ENCODE measurements at places on chromosomes 3 and 15. TPM values are rescaled to one million over a fixed set of nuclear protein-coding genes. Genes with fewer than 3 reads are reported as not detected.

RTP1 gene
- not detected for total RNA-seq

PAQR5 gene
- total RNA-seq = 13.9 TPM

DNA sequence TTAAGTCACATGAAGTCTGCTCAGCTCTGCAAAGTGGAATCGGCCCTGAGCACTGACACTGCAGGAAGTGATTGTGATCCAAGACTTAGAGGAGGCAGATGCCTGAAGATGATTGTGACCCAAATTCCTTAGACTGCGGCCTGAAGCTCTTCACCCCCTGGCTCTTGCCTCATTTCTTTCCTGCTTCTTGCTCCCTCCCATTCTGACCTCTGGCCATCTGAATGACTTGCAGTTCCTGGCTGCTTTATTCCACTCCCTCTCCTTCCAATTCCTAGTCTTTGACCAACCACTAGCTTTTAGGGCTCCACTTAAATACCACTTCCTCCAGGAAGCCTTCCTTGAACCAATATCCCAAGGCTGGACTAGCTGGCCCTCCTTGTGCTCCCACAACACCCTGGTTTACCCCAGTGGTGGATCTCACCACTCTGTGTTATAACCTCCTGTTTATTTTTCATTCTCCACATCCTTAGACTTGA is 9.9 kb upstream of the EPB42 start:
- H3K4me3 ChIP-seq = no peak overlapping the region
- no peak overlapping the region for H3K27ac ChIP-seq
- H3K36me3 ChIP-seq = no peaks in the 10 kb centered on the region

GRCh38 chr15:75982468-75982867 is 29.8 kb downstream of the NRG4 start:
- H3K4me3 ChIP-seq = no peak overlapping the region
- no peaks in the 10 kb centered on the region for H3K36me3 ChIP-seq
- H3K4me1 ChIP-seq = no peaks in the 10 kb centered on the region
- DNase-seq = no peak
- no peak overlapping the region for H3K27ac ChIP-seq

DNA sequence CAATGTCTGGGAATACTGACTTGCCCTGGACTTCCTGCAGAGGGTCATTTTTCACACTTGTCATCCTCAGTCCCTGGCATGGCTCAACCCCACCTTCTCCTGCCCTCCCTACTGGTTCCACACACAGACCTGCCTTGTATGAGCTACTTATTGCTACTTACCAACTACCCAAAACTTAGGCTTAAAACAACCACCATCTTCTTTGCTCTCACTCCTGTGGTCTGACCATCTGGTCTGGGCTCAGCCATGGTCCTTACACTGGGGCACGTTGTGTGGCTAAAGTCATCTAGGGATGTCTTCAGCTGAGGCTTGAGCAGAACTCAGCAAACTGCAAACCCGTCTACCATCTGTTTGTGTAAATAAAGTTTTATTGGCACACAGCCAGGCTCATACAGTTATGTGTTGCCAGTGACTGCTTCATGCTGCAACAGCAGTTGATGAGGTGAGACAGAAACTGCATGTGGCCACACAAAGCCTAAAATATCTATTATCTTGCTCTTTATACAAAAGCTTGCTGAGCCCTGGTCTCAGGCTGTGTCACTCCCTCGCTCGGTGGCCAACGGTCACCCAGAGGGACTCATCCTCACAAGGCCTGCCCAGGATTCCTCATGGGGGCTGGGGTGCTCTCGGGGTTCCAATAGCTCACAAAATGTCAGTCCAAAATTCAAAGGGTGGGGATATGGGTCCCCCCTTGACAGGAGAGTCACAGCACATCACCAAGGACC is 43.5 kb downstream of the KLF15 start:
- DNase-seq = peak; percentile 11
- H3K4me3 ChIP-seq = no peak overlapping the region
- H3K36me3 ChIP-seq = no peaks in the 10 kb centered on the region
- H3K27ac ChIP-seq = no peak overlapping the region

DNA sequence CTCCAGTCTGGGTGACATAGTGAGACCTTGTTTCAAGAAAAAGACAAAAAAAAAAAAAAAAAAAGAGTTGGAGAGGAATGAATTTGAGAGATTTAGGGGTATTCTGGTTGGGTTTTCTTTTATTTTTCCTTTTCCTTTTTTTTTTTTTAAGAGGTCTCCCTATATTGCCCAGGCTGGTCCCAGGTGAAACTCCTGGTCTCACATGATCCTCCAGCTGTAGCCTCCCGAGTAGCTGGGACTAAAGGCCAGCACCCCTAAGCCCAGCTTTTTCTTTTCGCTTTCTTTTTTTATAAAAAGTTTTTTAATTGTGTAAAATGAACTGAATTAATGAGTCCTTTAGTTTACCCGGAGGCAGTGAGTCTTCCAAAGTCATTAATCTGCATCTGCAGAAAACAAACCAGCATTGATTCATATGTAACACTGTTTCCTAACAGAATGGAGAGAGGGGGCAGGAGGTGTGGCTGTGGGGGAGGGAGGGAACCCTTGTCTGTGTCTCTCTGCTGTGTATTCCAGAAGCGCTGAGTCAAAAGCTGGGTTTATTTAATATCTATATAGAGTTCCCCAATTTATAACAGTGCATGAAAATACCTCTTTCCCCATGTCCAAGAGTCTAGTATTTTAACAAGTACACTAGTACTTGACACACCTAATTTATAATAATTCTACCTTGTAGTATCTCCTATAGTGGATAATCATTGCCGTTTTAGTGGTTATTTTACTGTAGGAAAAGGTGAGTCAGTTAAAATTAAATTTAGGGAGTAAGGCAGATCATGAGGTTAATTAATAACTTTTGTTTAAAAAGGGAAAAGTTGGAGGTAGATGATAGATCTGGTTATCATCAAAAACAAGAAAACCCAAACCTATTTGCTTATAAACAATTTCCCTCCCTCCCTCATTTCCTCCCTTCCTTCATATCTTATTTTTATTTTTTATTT is 2.6 kb upstream of the DPPA4 start:
- H3K4me3 ChIP-seq = no peak overlapping the region
- H3K27ac ChIP-seq = no peak overlapping the region
- H3K27me3 ChIP-seq = no peaks in the 10 kb centered on the region
- H3K36me3 ChIP-seq = no peaks in the 10 kb centered on the region
- peaks cover 8% of the 10 kb centered on the region for H3K4me1 ChIP-seq

GRCh38 chr15:98150084-98150483 is 189.6 kb downstream of the ARRDC4 start:
- no peaks in the 10 kb centered on the region for H3K27me3 ChIP-seq
- no peaks in the 10 kb centered on the region for H3K4me1 ChIP-seq
- H3K27ac ChIP-seq = no peak overlapping the region
- no peak for DNase-seq
- H3K36me3 ChIP-seq = no peaks in the 10 kb centered on the region

DNA sequence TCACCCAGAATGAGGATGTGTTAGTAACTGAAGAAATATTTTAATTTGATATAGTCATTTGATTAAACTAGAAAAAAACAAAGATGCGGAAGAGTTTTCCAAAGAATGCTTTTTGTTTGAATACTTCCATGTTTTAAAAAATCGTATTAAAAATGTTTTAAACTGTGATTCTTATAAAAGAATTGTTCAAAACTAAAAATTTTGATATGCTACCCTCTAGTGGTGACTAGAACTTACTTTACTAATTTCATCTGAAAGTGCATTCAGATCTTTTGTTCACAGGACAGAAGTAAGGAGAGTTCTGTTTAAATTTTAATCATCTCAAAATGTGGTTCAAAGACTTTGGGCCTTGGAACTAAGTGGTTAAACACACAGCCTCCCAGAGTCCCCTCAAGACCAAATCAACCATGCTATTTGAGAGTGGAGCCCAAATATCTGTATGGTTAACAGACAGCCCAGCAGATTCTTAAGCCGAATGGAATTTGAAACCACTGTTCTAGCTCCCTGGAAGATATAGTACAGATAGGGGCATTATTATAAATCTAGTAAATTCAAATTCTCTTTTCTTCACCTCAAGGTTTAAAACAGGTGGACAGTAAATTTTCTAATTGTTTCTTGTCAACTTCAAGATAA is 45.2 kb upstream of the SYNPR start:
- no peak overlapping the region for H3K4me3 ChIP-seq
- no peak for DNase-seq
- no peaks in the 10 kb centered on the region for H3K36me3 ChIP-seq
- H3K27ac ChIP-seq = no peak overlapping the region

DNA sequence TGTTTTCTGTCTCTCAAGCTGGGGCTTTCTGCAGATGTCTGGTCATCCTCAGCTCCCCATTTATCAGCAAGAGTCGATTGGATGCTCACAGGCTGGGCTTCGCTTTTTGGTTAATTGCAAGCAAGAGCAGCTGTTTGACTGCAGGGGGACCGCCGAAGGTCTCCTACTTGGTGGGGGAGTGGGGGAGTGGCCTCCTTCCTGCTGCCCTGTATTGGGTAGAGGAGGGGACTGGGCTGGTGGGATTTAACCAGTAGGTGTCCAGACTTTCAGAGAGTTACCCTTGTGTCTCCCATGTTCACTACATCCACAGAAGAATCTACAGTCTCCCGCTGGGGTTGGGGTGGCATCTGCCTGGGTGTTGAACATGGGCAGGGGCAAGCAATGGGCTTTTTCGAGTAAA is 78.7 kb downstream of the PLXNA1 start:
- no peak for DNase-seq
- H3K36me3 ChIP-seq = no peaks in the 10 kb centered on the region
- no peaks in the 10 kb centered on the region for H3K4me1 ChIP-seq
- no peak overlapping the region for H3K4me3 ChIP-seq

DNA sequence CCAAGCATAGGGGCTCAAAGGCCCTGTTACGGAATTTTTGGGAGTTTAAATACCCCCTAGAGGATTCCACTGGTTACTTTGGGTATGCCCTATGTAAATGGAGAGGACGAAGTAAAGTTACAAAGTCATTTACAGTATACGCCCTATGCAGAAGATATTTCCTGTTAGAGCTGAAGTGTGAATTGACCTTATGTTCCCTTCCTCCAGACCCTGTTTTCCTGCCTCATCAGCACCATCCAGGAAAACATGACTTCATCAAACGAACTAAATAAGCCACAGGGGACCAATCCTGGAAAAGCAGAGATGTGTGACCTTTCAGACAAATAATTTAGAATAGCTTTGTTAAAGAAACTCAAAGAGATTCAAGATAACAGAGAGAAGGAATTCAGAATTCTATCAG is 177.4 kb downstream of the SQOR start:
- H3K36me3 ChIP-seq = no peaks in the 10 kb centered on the region
- H3K27me3 ChIP-seq = no peaks in the 10 kb centered on the region
- H3K4me3 ChIP-seq = no peak overlapping the region

GRCh38 chr3:108136561-108137459 is 46.0 kb upstream of the CD47 start:
- H3K27ac ChIP-seq = no peak overlapping the region
- no peak overlapping the region for H3K4me3 ChIP-seq
- H3K27me3 ChIP-seq = no peaks in the 10 kb centered on the region
- no peaks in the 10 kb centered on the region for H3K36me3 ChIP-seq

GRCh38 chr15:70375586-70375985 is 277.9 kb upstream of the TLE3 start:
- H3K4me1 ChIP-seq = peaks cover 9% of the 10 kb centered on the region
- H3K4me3 ChIP-seq = no peak overlapping the region
- no peak overlapping the region for H3K27ac ChIP-seq
- DNase-seq = no peak

GRCh38 chr3:44240061-44240460 is 1.6 kb upstream of the TOPAZ1 start:
- H3K27me3 ChIP-seq = no peaks in the 10 kb centered on the region
- no peak overlapping the region for H3K27ac ChIP-seq
- DNase-seq = no peak

DNA sequence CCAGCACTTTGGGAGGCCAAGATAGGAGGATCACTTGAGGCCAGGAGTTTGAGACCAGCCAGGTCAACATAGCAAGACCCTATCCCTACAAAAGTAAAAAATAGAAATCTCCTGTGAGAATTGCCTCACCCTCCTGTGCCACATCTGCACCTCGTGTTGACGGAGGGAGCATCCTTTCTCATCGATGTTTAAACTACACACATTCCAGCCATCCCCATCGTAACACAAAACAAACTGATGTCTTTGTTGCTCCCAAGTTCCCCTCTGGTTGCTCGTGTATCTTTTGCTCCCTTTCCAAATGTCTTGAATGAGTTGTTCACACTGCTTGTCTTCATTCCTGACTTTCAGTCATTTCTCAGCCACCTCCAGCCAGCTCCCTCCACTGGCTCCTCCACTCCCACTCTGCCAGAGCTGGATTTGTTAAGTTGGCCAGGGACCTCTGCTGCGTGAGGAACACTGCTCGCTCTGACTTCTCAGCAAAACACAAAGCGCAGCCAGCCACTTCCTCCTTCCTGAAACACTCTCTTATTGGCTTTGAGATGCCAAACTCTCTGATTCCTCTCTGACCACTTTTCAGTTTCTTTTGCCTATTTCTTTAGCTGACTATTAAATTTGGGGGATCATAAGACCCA is 53.6 kb upstream of the ATP13A3 start:
- H3K36me3 ChIP-seq = no peaks in the 10 kb centered on the region
- H3K4me1 ChIP-seq = peaks cover 10% of the 10 kb centered on the region
- no peaks in the 10 kb centered on the region for H3K27me3 ChIP-seq
- no peak overlapping the region for H3K27ac ChIP-seq
- DNase-seq = no peak

- no peak overlapping the region for H3K27ac ChIP-seq
- H3K4me1 ChIP-seq = no peaks in the 10 kb centered on the region
- H3K4me3 ChIP-seq = no peak overlapping the region
- DNase-seq = no peak
- no peaks in the 10 kb centered on the region for H3K27me3 ChIP-seq
These were observed 9.6 kb downstream of the SENP8 start for GRCh38 chr15:72127724-72128322.

- no peaks in the 10 kb centered on the region for H3K27me3 ChIP-seq
- H3K4me3 ChIP-seq = no peak overlapping the region
- H3K36me3 ChIP-seq = no peaks in the 10 kb centered on the region
- no peaks in the 10 kb centered on the region for H3K4me1 ChIP-seq
- no peak for DNase-seq
These were observed 46.1 kb upstream of the ABI3BP start for GRCh38 chr3:101039285-101039684.

DNA sequence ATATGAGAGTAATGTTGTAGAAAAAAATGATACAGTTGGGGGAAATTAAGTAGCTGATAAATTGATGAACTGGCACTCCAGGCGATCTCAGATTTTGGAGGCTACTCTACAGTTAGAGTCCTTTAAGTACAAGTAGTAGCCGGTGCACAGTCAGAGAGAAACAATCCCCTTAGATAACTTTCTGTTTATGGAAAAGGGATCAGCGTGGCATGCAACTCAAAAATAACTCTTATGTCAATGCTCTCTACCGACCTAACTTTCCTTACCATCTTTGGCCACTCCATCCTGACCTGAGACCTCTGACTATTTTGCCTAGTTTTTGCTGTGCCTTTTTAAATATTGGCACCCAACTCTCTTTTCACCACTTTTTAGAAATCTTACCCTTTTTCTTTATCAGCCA is 299.6 kb downstream of the UNC13C start:
- H3K4me1 ChIP-seq = no peaks in the 10 kb centered on the region
- no peaks in the 10 kb centered on the region for H3K36me3 ChIP-seq
- H3K27ac ChIP-seq = no peak overlapping the region
